ENCODE measurements at places on chromosomes 11 and 22.

GRCh38 chr11:116790167-116791001 is 1.3 kb downstream of the APOA5 start:
- DNase-seq = no peak

- no peak for DNase-seq
These were observed 89.7 kb downstream of the SNX19 start for GRCh38 chr11:130826572-130826971.

GRCh38 chr11:26014456-26015115 is 317.3 kb upstream of the ANO3 start:
- no peak for DNase-seq

GRCh38 chr11:31711137-31711536 is 100.0 kb downstream of the PAX6 start:
- DNase-seq = no peak

DNA sequence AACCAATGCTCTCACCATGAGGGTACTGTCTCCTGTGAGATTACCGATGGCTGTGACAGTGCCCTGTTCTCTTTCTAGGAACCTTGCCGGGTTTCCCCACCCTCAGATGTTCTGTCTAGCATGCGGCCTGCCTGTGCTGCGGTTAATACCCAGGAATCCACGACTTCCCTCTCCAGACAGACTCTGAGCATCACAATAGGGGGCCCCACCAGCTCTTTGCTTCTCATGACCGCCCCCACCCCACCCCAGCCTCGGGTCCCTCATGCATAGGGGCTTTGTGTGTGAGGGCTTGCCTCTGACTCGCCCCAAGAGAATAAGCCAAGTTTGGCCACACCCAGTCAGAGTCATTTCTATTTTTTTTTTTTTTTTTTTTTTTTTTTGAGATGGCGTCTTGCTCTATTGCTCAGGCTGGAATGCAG is 10.3 kb downstream of the PARVG start:
- peak; percentile 32 for DNase-seq

DNA sequence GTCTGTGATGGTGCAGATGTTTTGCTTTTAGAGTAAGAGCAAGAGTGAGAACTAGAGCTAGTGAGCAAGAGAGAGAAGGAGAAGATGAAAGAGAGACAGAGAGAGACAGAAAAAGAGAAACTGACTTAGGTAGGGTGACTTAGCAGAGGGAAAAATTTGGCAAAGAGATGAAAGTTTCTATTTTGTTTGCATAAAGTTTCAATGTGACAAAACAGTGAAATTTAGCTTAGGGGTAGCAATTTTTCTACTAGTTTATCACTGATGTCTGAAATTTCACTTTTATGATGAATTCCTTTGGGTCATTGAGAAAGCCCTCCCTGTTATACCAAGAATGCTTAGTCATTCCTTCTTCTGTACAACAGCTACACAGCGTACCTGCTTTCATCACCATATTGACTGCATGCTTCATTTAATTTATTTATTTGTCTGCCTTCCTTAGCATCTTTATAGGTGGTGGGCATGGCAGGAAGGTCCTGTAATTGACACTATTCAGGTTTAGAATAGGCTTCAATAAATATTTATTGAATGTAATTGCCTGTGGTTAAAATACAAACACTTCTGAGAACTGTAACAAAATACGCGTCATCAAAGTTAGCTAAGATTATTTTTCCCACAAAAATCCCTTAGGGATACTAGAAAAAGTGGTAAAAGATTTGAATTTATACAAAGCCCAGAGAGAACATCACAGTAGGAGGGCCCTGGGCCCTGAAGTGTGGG is 19.9 kb upstream of the CTSC start:
- no peak for DNase-seq

DNA sequence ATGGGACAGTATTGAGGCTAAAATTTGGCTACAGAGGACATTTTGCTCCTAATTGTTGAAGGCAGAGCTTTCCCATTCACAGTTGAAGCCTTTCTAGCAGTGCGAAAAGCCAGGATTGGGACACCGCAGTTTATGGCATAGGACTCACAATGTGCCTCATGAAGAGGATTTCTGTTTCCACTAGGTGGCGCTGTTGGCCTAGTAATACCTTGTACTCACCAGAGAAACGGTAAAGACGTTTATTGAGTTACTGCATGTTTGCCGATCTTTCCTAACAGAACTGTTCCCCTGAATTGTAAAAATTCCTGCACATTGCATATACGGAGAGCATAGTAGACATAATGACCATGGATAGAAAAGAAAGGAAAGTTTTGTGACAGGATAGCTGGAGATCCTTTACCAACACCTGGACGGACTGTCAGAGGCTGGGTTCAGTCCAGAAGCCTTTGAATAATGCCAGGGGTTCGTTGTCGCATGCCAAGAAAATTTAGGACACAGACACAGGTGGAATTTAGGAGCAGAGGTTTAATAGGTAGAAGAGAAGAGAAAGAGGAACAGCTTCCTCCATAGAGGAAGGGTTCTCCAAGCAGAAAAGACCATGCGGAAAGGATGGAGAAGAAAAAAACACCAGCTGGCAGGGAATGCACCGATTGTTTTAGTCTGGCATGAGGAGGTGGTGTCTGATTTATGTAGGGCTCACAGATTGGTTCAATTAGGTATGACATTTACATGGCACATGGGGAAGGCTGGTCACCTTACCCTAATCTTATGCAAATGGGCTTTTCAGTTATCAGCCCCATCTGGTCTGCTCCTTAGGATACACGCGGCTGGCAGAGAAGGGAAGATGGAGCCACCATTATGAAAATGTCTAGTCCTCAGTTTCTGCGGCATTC is 10.8 kb upstream of the OR51D1 start:
- peak; percentile 36 for DNase-seq

- no peak for DNase-seq
These were observed 3.8 kb upstream of the INTS5 start for GRCh38 chr11:62656796-62657429.

DNA sequence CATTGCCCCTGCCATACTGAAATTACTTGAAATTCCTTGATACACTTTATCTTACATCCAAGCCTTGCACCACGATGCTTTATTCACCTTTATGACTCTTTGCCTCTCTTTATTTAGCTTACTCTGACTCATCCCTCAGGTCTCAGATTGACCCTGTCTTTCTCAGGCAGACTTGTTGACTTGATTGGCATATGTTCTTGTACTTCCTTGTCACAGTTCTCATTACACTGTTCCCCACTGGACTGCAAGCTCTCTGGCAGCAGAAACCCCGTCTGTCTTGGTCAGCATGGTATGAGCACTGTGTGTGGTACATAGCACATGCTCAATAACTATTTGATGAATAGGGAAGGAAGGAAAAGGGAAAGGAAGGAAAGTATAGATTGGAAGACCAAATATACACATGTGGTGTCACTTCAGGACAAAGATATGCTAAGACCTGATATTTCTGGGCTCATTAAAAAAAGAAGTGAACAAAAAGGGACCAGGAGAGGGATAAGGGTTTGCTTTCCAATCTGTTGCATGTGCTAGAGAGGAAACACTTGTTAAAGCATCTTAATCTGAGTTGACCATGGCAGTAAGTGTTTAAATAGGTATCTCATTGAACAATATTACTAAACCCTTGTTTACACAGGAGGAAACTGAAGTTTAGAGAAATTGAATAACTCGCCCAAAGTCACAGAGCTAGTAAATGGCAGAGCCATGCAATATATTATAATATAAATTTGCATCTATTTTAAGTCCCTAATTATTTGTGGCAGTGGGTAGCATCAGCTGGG is 7.2 kb downstream of the LYVE1 start:
- no peak for DNase-seq

GRCh38 chr22:20606041-20606783 is 98.8 kb downstream of the MED15 start:
- peak; percentile 48 for DNase-seq

- no peak for DNase-seq
These were observed 73.3 kb downstream of the ENTHD1 start for GRCh38 chr22:39820256-39820655.

DNA sequence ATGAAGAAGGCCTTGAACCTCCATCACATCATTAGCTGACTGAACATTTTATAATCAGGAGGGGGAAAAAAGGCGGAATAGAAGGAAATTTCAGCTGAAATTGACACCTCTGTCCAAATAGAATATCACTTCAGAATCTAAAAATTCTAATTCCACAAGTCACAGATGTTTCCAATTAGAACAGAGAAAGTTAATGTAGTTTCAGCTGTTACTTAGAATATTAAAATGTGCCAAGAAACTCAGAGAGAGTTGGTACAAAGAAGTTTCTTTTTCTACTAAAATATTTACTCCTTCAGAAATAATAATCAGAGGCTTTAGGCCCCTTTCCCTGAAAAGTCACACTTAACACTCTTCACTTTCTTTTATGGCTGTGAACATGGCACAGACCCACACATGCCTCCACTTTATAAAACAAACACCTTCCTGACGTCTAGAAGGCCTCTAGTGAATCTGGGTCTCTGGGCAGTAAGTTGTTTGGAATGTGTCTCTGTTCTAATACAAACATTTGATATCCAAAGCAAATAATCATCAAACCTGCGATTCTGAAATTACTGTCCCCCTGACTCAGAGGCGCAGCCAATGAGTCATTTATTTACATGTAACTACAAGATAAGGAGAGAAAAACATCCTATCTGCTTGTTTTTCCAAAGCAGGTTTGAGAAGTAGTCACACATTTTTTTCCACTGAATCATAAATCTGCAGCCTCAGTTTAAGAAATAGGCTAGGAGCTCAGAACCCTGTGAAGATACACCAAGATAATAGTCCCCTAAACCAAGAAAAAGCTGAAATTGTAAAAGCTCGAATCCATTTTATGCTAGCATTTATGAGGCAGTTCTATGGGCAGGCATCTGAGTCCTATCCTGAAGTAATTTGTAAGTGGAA is 148.4 kb downstream of the ME3 start:
- no peak for DNase-seq

DNA sequence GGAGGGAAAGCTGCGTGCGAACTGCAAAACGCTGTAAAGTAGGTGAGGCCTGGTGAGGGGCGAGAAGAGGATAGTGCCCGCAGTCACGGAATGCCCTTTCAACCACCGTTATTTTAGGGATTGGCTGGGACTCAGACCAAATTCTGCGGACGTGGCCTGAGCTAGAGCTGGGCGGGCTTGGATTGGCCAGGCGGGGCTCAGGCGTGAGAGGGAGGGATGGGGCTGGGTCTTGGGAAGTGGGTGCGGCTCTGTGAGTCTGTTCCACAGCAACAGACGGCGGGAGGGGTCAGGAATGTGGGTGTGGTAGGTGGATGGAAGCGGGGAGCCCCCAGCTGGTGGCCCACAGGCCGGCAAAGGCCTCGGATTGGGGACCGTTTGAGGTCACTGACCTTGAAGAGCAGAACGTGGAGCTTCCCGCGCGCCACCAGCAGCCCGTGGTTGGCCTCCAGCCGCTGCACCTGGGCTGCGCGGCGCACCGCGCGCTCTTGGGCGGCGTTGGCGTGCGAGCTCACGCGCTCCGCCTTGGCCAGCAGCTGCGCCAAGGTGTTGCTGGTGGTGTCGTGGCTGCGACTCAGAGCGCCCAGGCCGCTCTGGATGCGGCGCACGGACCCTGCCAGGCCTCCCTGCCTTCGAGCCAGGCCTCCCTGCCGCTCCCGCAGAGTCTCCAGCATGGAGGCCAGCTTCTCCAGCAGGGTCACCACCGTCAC is 444 bp downstream of the CAVIN3 start:
- DNase-seq = no peak

- DNase-seq = no peak
These were observed 11.8 kb upstream of the SSTR3 start for GRCh38 chr22:37223965-37224551.

DNA sequence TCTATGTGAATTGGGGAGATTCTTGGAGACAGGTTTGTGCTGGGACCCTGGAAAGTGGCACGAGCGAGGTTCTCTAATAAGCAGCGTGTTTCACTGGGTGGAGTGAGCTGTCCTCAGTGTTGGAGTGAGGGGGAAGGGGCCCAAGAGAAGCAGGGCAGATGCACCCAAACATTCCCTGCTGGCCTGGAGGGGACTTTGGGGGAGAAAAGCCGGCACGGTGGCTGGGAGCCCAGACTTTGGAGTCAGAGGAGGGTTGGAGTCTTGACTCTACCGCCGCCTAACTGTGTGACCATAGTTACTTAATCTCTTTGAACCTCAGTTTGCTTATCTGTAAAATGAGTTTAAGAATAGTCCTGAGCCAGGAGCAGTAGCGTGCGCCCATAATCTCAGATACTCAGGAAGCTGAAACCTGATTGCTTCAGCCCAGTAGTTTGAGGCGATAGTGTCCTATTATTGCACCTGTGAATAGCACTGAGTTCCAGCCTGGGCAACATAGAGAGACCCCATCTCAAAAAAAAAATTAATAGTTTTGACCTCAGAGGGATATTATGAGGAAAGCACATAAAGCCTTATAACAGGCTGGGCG is 614 bp downstream of the NR1H3 start:
- DNase-seq = no peak

- peak; percentile 32 for DNase-seq
These were observed 31.6 kb upstream of the JAM3 start for GRCh38 chr11:134037046-134037908.

GRCh38 chr11:11577932-11578911 is 43.6 kb downstream of the GALNT18 start:
- DNase-seq = no peak

DNA sequence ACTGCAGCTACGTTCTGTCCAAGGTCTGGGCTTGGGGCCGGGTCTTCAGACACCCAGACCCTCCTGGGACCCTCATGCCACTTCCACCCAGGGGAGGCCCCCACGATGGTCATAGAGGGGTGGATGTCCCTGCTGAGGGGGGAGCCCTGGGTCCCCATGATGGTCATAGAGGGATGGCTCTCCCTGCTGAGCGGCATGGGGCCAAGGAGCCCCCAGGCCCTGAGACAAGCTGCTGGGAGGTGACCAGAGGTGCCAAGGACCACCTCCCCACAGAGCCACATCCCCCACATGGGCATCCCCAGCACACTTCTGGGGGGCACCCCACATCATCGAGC is 7.2 kb downstream of the MUC5B start:
- no peak for DNase-seq

DNA sequence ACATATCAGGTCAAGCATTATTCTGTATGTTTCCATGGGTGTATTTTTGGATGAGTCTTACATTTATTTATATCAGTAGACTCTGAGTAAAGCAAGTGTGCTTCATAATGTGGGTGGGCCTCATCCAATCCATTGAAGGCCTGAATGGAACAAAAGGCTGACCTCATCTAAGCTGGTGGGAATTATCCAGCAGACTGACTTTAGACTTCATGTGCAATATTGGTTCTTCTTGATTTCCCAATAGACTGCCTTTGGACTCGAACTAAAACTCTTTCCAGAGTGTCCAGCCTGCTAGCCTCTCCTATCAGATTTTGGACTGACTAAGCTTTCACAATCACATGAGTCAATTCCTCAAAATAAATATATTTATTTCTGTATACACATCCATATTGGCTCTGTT is 116.2 kb downstream of the KIF18A start:
- no peak for DNase-seq

Data from stimulated activated CD8-positive, alpha-beta memory T cell treated with anti-CD3 and anti-CD28 coated beads, Interleukin-2, amount 100 ng/mL, for 48 hours (primary cell).